ENCODE measurements at places on chromosomes 13 and 19.

GRCh38 chr13:67854990-67855389 lies 624.9 kb upstream of the PCDH9 start:
- DNase-seq, result no peak

DNA sequence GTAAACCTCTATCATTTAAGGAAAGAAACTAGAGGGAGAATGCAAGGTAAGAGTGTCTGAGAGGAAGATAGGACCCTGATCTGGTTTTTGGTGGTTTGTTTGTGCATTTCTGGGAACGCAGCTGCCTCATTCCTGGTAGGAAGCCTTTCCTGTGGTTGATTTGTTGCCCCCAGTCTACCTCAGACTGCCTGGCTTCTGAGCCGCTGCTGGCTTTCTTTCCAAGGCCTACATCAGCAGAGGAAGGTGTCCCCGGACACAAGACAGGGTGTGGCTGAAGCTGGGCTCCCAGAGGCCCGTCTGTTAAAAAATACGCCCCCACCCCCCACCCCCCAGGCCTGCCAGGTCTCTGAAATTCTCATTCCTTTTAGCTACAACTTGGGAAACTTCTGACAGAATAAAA lies 42.6 kb downstream of the C13orf42 start:
- DNase-seq, result no peak

- DNase-seq, result no peak
These were observed 5.1 kb downstream of the ATP1A3 start for GRCh38 chr19:41988947-41989346.

DNA sequence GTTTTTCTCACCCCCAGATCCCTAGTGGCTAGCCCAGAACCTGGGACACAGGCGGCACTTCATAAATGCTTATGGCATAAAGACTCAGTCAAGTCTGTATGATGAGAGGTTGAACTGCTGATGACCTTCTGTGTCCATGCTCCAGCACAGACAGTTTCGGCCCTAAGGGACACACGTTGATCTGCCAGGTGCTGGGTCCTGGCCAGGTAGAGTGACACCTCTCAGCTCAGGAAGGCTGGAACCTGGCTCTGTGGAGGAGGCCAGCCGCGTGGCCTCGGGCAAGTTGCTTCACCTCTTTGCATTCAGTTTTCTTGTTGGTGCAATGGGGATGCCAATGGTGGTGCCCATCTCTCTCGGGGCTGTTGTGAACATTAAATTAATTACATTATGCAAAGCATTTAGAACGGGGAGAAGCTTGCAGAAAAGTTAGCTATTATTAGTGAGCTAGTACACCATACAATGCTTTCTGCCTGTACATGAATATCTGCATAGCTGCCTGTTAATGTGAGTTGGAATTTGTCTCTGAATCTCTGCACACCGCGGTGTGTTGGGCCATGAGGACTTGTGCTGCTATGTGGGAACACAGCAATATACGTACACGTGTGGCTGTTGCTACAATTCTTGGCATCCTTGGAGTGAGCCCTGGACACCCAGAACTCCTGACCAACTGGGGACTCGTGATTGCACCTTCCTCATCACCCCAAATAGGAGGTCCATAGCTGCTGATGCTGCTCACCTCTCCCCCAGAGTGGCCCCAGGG lies 8.4 kb downstream of the GADD45B start:
- DNase-seq, result no peak

GRCh38 chr13:19179916-19180315 lies 1.7 kb downstream of the TUBA3C start:
- no peak for DNase-seq

- no peak for DNase-seq
These were observed 2.3 kb upstream of the C19orf84 start for GRCh38 chr19:51392701-51393100.

- no peak for DNase-seq
These were observed 16.7 kb downstream of the DCAF15 start for GRCh38 chr19:13968999-13969398.

DNA sequence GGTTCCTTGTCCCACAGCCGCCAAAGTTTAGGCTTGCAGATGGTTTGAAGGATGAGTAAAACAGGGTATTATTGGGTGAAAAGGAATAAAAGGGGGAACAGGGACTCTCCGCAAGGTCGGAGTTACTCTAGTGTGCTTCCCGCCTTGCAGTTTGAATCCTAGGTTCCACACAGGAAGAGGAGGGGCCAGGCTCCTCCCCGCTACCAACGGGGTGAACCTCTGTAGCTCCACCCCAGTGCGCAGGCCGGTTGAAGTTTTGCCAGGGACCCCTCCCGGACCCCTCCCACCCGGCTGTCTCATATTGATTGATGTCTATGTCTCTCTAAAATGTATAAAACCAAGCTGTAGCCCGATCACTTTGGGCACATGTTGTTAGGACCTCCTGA lies 11.6 kb upstream of the GTF2F2 start:
- peak; percentile 25 for DNase-seq

- DNase-seq, result no peak
These were observed 491.3 kb downstream of the DIAPH3 start for GRCh38 chr13:59672445-59672844.

GRCh38 chr13:19059016-19059780 lies 122.4 kb downstream of the TUBA3C start:
- no peak for DNase-seq

GRCh38 chr19:41893899-41894298 lies 10.9 kb downstream of the ARHGEF1 start:
- DNase-seq, result no peak

DNA sequence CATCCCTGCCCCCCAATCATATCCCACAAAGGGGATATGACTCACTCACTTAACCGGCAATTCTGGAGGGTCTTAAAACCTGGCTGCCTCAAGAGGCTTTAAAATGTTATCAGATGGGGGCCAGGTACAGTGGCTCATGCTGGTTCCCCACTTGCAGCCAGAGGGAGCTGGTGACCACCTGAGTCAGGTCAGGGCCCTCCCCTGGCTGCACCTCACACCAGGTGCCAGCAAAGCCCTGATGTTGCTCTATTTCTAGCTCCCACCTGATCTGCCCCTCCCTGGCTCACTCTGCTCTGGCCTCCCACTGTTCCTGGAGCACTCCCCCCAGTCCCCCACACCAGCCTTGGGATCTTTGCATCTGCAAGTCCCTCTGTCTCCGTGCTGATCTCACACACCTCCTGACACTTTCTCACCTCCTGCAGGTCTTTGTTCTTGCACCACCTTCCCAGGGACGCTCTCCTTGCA lies 14.2 kb downstream of the HPN start:
- DNase-seq, result no peak

DNA sequence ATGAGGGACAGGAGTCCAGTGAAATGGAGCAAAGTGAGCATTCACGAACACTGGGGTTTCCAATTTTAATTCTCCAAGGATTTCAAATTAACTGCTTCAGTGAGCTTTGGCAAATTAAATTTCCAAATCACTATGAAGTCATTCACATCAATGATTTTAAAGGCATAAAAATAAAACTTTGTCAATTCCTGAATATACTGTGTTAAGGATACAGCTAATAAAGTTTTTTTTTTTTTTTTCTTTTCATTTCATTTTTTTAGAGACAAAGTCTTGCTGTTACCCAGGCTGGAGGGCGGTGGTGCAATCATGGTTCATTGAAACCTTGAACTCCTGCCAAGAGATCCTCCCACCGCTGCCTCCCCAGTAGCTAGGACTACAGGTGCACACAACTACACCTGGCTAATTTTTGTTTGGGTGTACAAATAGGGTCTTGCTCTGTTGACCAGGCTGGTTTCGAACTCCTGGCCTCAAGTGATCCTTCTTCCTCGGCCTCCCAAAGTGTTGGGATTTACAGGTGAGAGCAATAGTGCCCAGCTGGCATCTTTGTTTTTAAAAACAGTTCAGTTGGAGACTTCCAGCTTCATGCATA lies 21.9 kb downstream of the RBM26 start:
- DNase-seq, result no peak

- no peak for DNase-seq
These were observed 41.1 kb upstream of the GTF3A start for GRCh38 chr13:27383104-27383921.

GRCh38 chr13:46778890-46779289 lies 18.1 kb downstream of the ESD start:
- DNase-seq, result no peak

GRCh38 chr19:947707-948539 lies 22.1 kb downstream of the ARID3A start:
- no peak for DNase-seq

DNA sequence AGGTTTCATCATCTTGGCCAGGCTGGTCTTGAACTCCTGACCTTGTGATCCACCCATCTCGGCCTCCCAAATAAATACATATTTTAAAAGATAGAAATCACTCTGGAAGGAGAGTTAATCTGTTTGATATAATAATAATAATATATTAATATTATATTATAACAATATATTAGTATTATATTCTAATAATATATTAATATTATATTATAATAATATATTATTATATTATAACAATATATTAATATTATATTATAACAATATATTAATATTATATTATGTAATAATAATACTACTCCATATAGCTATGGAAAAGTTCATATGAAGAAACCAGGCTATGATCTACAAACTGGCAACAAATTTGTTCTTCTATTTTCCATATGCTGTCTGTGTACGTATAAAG lies 16.8 kb downstream of the HPN start:
- DNase-seq, result no peak

- no peak for DNase-seq
These were observed 460.3 kb downstream of the KCTD12 start for GRCh38 chr13:76425935-76426334.

GRCh38 chr19:16637535-16637934 lies 9.5 kb upstream of the MED26 start:
- DNase-seq, result no peak

- DNase-seq, result no peak
These were observed 426 bp downstream of the KLC3 start for GRCh38 chr19:45340899-45341453.

DNA sequence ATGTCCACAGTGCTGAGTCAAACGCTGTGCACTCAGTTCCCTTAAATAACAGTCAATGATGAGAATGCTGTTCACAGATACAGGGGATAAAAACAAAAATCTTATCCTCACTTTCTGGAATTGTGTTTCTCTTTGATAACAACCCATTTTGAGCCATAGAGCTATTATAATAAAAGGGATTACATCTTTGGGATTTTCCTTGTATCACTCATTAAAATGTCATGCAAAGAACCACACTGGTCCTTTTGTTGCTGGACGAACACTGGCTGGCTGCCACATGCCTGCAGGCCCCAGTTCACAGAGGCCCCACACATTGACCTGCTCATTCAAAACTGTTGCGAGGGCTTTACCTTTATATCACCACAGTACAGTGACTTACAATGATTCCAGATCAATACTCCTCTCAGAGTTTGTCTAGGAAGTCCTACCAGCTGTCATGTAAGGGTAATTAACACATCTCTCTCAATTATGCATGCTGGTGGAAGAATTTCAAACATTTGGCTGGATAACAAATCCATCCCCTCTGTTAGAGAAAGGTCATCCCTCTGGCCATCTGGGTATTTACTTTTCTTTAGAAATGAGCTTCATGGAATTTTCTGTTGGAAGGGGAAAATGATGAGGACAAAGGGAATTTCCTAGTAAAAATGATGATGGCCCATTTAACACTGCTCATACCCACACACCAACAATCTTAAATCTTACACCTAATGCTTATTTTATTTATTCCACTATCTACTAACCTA lies 85.9 kb downstream of the MBNL2 start:
- DNase-seq, result no peak

DNA sequence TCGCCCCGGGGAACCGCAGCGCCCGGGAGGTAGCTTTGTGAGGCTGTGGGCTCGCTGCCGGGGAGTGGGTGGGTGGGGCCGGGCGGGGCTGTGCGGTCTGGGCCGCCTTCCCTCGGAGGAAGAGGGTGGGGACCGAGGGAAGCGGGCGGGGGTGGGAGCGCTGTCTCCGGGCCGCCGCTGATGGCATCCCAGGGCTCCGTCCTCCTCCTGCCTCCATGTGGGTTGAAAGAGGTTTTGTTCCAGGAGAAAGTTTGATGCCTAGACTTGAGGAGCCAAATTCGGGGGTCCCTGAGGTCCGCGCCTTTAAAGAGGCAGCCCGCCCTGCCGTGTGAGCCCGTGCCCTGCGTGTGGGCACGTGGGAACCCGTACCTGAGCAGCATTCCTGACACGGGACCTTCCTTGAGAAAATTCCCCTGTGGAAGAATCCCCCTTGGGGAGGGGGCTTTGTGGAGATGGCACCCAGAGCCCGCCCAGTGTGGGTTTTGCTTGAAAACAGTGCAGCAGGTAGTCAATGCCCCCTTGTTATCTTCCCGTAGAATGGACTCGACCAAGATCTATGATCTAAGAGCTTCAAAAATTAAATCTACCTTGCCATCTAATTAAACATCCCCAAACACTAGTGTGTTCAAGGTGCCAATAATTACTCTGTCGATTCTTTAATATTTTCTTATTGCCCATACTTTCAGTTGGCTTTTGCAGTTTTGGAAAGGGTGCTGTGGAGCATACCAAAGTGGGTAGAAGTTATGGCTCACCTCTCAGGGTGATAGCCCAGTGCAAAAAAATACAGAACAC lies 107.8 kb downstream of the RXFP2 start:
- DNase-seq, result no peak

- DNase-seq, result no peak
These were observed 4.7 kb downstream of the CRLF1 start for GRCh38 chr19:18601875-18602274.

DNA sequence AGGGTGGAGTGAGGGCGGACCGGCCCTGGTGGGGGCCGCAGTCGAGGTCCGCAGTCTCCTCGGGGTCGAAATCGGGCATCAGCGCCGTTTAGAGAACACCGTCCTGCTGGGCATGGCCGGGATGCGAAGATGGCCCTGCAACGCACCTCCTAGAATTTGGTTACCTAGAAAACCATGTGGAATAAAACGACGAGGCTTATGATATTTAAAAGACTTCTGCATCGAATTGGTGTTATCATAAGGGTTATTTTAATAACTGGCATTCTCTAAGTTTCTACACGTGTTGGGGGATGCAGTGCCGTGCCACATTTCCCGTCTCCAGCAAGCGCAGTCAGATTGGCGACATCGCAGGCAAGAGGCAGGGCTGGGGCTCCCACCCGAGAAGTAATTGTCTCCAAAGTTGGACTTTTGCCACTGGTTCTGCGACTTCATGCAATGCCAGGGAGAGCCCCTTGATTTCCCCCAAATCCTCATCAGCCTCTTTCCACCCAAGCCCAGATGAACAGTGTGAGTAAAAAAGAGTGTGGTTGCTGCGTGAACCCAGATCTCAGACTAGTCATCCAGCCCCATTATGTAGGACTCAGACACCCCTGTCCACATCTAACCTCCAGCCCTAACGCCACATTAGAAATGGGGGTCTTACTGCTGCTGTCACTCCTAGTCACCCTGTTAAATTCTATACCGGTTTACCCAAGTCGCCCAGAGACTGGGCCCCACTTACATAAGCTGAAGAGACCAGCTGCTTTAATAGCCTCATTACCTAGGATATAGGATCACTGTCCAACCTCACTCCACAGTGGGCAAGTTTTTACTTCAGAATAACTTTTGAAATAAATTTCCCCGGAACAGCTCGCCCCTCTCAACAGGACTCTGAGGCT lies 571 bp upstream of the DHRS12 start:
- no peak for DNase-seq

Measured in hematopoietic multipotent progenitor cell treated with erythropoietin and hydrocortisone succinate and interleukin-3 and kit ligand, for 8 days (in vitro differentiated cells).